EL (cell line): ENCODE measurements at places on chromosomes 7 and 10.

- no peak for DNase-seq
Measured at GRCh38 chr7:73870041-73870492, 9.1 kb downstream of the TMEM270 start.

GRCh38 chr7:143499743-143500348 is 22.2 kb downstream of the TAS2R41 start:
- DNase-seq: peak; percentile 62

DNA sequence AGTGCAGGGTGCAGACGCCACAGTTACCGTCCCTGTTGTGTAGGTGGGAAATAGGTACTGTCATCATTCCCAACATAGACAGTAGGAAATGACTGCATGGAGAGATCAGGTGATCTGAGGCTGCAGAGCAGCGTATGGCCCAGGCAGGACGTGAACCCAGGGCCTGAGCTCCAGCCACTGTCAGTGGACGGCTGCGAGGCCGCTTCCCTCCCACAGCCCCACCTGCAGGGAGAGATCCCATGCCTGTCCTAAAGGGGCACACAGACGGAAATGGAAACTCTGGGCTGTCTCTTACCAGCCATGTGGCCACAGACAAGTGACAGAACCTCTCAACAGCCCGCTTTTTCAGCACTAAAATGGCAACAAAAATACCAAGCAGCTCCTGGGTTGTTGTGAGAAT is 44.5 kb upstream of the MNX1 start:
- DNase-seq: no peak

DNA sequence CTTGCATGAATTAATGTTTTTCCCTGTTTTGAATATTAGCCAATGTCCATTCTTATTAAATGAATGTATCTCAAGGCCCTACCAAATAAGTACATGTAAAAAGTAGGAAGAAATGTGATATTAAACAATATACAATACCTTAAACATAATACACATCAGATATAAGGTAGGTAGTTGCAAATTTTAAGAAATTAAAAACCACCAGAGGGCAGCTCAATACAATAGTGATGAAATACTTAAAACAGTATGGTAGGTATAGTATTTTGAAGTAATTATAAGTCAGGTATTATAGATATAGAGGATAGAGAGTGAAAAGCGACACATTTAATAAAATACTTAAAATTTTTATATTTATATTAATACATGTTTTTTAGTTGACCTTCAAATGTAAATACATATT is 43.6 kb upstream of the CDK14 start:
- peak; percentile 8 for DNase-seq

GRCh38 chr7:47088329-47089067 is 493.4 kb downstream of the TNS3 start:
- DNase-seq: peak; percentile 70

DNA sequence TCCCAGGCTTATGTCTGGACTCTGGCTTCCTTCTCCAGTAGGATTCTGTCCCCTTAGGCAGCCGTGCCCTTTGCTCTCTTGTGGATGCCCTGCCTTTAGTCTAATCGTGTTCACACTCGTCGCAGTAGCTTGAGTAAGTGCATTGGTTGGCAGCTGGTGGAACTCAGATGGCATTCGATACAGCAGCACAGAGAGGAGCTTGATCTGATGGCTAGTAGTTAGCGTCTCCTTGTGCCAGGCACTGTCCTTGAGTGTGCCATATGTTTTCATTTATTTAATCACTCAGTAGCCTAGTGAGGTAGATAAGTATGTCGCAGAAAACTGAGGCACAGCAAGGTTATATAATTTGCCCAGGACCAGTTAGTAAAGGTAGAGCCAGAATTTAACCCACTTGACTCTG is 18.2 kb upstream of the PARP12 start:
- DNase-seq: no peak

DNA sequence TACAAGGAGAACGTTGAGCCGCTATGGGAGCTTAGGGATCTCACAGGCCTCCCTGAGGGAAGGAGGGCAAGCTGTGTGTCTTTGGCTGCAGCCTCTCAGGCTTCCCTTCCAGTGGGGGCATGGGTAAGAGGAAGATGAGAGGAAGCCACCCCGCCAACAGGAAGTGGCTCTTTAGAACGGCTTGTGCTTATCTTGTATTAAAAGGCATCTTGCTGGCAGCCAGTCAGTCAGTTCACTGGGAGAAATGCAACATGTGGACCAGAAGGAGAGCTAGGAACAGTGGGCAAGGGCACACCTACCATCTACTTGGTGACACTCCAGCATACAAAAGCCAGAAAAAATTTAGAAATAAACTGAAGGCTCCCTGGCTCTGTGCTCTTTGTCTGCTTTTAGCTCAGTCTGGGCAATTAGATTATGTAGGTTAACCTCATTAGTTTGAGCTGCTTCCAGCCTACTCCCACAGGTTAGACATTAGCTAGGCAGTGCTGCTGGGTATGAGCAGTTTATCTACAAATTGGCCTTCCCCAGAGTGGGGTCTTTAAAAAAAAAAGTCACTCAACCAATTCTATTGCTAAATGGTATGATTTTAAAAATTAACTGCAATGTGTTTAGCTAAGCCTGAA is 595.9 kb downstream of the KCNMA1 start:
- no peak for DNase-seq

- no peak for DNase-seq
Measured at GRCh38 chr7:111516612-111517011, 45.7 kb downstream of the IMMP2L start.

GRCh38 chr7:1541431-1542162 is 11.1 kb downstream of the MAFK start:
- no peak for DNase-seq

DNA sequence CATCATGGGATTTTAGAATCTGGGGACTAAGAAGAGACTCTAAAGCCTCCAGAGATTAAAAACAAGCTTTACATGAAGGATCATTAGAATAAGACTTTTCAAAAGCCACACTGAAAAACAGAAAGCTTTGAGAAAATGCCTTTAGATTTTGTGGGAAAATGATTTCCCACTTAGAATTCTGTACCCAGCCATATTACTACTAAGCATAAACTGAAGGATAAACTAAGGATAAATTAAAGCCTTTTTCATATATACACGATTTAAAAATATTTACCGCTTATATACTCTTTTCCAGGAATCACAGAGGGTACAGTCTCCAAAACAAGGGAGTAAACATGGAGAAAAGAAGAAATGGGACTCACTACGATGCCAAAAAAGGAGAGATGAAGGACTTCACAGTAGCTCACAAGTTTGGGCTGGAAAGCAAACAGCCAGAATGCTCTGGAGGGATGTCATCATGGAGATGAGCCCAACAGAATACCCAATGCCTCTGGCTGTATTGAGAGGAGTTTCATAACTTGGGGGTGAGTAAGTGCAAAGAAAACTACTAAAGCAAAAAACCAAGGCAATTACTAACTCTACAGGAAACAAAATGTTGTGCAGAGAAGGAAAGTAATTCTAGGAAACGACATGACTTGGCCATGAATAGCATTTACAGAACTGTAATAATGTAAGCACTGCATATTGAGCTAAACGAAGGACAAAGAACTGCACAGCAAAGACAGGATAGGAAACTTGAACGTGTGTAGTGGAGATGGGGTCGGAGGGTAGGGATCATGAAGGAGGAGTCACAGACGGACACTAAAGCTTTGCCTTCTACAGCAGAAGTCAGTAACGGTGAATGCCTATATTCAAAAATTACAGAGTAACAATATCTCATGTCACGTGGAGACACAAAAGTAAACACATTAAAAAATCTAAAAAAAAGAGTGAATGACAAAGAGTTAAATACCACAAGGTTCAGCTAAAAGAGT is 61.4 kb upstream of the ASAH2 start:
- peak; percentile 81 for DNase-seq
